Activated CD8-positive, alpha-beta T cell treated with anti-CD3 and anti-CD28 coated beads, Interleukin-2, amount 10 ng/mL, durations not matched to agents 7 days and 5 days (primary cell): ENCODE measurements at places on chromosomes 1 and 21. TPM values are rescaled to one million over a fixed set of nuclear protein-coding genes. Genes with fewer than 3 reads are reported as not detected.

ITPKB gene
- total RNA-seq: 47.0 TPM

ST7L gene
- 12.5 TPM for total RNA-seq

KCNJ10 gene
- not detected for total RNA-seq

CD2 gene
- total RNA-seq: 186 TPM

DNA sequence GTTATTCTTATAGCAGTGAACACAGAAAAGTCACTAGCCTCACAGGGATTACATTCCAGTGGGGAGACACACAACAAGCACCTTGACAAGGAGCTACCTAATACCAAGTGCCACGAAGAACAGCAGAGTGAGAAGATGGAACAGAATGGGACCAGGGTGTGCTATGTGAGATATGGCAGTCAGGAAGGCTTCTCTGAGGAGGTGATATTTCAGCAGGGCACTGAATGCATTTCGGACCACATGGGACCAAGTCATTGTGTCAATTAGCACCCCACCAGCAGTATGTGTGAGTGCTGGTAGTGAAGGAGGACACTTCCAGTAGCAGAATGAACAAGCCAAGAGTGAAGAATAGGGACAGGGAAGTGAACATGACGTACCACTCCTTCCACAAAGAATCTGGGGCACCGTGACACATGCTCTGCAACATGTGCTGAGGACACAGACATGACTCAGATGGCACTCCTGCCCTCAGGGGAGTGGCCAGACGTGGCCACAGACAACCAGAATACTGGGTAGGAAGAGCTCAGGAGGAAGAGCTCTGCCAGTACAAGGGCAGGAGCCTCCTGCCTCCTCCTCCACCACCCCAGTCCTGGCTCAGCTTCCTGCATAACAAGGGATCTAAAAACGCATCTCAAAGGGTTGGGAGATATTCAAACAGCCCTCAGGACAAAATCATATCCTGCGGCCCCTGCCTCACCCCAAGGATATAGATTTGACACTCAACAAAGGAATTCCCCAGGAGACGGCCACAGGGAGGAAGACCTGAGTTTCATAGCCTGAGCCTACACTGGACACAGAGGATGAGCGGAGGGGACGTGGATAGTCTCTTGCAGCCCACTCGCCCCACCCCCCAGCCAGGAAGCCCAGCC lies 102.5 kb downstream of the TRABD2B start:
- DNase-seq: no peak

DNA sequence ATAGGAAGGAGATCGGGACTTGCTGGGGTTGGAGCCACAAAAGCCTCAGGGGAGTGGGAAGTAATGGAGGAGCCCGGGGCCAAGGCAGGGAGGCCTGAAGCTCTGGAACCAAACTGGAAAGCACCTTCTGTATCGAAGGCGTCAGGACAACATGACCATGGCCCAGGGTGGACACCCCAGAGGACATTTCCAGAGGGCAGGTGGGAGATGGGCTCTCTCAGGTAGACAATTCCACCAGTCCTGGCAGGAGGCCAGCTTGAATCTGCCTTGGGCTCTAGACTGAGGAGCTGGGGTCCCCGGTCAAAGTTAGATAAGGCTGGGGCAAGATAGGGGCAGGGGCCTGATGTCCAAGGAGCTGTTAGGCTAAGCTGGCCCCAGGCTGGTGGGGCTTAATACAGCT lies 104.9 kb upstream of the EDN2 start:
- DNase-seq: no peak

DNA sequence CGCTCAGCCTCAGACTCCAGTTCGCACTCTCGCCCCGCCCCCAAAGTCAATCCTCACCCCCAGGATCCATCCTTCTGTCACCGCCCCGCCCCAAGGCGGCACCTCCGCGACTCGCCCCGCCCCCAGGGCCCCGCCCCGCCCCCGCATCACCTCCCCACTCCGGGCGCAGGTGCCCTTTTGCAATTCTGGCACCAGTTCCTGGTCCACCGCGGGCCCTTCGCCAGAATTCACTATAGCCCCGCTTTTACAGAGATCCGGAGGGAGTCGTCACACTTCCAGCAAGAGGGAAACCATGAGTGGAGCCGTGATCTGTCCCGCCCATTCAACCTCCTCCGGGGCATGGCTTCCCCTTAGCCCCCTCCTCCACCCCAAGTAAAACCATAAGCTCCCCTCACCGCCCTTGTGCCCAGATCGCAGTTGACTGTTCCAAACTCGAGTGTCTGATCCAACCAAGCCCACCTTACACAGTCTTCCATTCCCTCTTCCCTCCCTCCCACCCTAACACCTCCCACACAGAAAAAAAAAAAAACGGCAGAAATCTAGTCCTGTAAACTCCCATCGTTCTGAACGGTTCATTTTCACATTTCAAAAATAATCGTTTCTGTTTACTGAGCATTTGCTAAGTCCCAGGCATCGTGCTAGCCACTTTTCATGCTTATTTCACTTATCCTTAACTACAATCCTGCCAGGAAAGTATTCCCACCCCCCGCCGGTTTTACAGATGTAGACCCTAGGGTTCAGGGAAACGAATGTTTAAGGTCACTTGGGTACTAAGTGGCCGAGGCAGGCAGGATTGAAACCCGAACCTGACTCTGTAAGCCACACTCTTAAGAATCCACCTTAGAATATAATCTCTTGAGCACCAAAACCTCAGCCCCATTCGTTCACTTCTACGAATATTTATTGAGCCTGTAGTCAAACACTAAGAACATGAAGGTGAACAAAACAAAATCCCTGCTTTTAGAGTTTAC lies 1.3 kb upstream of the DNAJC16 start:
- peak; percentile 27 for DNase-seq

GRCh38 chr1:198549866-198550265 lies 9.4 kb upstream of the ATP6V1G3 start:
- DNase-seq: no peak

- DNase-seq: no peak
These were observed 458.3 kb upstream of the BRINP3 start for GRCh38 chr1:190935925-190936324.

DNA sequence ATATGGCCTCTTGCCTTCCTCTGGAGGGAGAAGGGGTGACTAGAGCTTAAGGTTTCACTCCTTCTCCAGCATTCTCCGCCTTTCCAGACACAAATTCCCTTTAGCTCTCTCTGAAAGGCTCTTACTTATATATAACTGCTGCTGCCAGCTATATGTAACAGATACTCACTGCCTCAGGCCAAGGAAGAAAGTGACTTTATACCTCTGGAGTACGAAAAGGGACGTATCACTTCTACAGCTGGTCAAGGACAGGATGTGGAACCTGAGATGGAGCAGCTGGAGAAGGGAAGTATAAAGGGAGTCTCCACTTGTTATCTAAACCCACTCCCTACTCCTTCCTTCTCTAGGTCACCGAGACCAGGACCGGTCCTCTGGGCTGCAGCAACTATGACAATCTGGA lies 102.4 kb downstream of the BRINP2 start:
- no peak for DNase-seq

DNA sequence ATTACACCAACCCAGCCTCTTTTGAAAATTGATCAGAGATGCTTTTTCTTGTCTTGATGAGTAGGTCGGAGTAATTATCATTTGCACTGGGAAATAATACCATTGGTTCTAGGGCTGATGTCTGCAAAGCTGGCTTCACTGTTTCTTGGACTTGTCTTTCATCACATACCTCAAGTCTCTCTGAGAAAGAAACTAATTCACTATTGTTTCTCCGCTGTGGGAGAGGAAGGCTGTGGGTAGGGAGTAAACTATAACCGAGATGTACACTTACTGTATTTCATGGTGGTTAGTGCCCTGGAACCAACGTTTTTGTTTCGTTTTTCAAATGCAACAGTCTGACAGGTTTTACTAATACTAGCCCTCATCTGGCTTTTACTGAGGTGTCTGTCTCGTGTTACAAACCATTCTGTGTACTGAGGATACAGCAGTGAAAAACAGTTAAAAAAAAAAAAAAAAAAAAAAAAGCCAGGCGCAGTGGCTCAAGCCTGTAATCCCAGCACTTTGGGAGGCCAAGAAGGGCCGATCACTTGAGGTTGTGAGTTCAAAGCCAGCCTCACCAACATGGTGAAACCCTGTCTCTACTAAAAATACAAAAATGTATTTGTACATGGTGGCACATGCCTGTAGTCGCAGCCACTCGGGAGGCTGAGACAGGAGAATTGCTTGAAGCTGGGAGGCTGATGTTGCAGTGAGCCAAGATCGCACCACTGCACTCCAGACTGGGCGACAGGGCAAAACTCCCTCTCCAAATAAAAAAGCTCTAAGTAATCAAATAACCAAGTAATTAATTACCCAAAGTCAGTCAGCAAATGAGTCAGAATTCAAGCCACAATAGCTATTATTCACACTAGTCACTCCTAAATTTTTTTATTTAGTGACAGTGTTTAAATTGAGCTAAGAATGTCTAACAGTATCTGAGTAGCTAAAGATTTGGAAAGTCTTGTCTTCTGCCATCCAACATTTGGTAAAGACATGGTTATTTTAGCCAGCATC lies 23.3 kb downstream of the TOMM20 start:
- DNase-seq: peak; percentile 46

DNA sequence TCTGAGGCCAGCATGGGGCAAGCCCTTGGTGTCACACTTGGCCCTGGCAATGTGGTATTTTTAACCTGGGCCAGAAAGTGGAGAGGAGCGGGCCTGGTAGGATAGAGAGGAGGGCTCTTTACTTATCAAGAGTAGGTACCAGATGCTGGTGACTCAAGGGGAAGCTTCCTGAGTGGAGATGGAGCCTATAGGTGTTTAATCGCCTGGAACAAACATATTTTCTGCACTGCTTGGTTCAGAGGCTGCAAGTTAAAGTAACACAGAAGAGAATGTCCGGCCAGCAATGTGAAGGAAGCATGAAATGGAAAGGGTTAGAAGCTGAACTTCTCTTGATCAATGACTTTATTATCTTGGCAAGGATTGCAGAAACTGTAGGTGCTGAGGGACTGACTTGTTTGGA lies 74.3 kb downstream of the DDR2 start:
- DNase-seq: no peak
